Pons (tissue), 1 donor: ENCODE measurements at places on chromosomes 1 and 21.

DNA sequence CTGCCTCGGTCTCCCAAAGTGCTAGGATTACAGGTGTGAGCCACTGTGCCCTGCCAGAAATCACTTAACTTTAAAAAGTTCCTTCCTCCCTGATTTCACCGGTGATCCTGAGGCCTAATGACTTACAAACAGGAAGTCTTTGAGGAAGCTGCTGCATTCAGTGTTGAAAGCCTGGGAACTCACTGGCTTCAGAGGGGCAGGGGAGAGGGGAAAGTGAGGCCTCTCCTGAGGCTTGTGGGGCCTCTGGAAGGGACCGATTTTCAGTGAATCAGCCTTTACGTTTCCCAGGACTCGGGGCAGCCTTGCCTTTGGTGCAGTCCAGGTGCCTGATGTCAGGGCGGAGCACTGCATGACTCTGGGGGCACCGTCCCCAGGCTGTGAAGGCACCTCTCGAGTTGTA, 30.1 kb upstream of the ARHGEF10L start:
- peak; percentile 33 for DNase-seq

DNA sequence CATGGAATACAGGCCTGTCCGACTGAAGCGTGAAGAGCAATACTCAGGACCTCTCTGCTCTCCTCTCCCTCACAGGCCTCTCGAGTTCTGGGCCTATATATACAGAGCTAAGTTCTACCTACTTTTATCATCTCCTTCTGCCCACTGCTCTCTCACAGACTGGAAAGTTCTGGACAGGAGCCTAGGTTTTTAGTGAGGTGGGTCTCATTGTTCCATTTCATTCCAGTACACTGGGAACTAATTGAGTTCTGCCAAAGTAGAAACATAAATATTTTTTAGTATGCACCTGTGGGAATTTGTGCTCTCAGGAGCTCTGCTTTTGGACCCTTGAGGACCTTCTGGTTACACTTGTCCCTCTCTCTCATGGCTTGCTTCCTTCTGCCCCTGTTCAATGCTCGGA, at the start of gene TEDDM1:
TEDDM1 (minus strand) TSS at position 101 of the 400 bp plus-strand sequence. CDS start 182 bp downstream, outside the sequence.
- DNase-seq: no peak

DNA sequence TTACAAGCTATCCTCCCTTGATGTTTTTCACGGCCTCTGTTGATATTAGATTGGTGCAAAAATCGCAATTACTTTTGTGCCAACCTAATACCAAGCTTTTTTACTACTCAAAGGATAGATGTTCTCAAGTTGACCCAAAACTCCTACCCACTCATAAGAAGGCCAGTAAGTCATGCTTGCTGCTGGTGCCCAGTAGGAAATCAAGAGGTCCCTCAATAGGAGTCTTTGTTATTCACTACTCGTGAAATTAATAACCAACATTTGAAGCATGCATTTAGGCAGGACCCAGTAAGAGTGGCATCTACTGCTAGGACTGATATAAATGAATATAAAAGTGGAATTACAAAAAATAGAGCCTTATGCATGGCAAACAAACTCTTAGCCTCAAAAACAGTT, 52.6 kb downstream of the APP start:
- peak; percentile 67 for DNase-seq

DNA sequence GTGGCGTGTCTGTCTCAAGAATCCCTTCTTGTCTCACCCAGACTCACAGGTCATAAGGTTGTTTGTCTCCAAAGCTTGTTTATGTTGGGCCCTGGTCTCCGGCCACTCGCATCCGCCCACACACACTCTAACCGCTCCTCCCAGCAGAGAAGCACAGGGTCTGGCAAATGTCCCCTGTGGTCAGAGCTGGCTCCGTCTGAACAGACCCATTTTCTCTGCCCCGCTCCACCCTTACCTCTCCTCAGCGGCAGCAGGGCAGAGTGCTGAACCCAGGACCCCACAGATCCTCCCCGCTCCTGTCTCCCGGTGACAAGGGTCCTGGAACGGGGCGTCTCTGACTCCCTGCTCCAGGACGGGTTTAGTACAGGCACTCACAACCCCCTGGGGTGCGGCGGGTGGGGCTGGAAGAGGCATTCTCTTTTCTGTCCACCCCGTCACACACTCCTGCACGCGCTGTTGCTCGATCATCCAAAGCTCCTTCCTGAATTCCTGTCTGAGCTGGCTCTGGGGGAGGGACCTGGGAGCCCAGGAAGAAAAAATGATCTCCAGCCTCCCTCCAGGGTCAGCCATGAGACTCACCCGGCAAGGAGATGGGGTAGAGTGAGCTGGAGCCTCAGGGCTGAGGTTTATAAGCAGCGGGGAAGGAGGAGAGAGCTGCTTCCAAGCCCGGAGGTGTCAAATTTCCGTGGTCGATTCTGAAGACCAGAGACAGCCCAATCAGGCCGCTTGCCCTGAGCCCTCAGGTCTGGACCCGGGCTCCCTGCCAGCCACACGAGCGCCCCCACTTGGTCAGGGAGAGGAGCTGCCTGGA, at the start of gene S100A13:
S100A13 (minus strand) TSS at position 602 of the 811 bp plus-strand sequence. CDS start 1,033 bp downstream, outside the sequence.
- DNase-seq: peak; percentile 77

DNA sequence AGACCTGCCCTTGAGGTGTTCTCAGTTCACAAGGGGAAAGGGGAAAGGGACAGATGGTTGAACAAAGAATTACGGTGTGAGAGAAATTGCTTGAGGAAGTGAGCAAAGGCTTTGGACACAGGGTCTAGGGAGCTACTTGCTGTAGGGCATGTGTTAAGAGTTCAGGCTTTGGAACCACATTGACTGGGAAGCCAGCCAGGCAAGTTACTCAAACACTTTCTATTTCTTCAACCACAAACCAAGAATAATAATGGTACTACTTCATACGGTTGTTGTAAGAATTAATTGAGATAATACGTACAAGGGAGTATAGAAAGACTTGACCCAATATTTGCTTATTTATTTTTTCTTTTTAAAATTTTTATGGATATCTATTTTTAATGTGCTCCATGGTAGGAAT, 26.6 kb downstream of the AK4 start:
- peak; percentile 72 for DNase-seq

DNA sequence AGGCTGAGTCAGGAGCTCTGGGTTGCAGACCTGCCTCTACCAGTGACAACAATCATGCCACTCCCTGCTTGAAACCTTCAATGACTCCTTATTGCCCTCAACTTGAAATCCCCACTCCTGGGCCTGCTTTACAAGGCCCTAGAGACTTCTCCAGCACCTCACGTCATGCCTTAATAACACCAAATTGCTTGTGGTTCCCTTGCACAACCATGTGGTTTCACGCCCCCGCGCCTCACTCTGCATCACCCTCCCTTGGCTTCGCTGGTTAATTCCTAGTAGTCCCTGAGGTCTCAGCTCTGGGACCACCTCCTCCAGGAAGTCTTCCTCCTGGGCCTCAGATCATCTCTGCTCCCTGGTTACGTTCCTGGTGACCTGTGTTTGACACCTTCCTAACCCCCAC, 33.0 kb downstream of the EPHA2 start:
- no peak for DNase-seq

- no peak for DNase-seq
Measured at GRCh38 chr1:101028466-101028865, 2.9 kb upstream of the DPH5 start.
